Natural killer cell treated with Interleukin-12 subunit alpha and Interleukin-12 subunit beta and Interleukin-15 and Interleukin-18, amount 100 ng/mL, for 72 hours (primary cell): ENCODE measurements at places on chromosomes 1 and 21. TPM values are rescaled to one million over a fixed set of nuclear protein-coding genes. Genes with fewer than 3 reads are reported as not detected.
A peak's percentile ranks its signal among the peaks of the same experiment; 100 is the strongest.

Gene KRTAP12-2
- total RNA-seq = not detected

Gene NPHS2
- not detected for total RNA-seq

Gene OR2AK2
- not detected for total RNA-seq

Gene LAMC1
- 0.64 TPM for total RNA-seq

Gene MAN1C1
- 0.88 TPM for total RNA-seq

Gene ARID4B
- total RNA-seq = 74.2 TPM

Gene MIS18A
- 25.2 TPM for total RNA-seq

Gene PATJ
- total RNA-seq = 5.8 TPM

Gene GBP3
- 36.6 TPM for total RNA-seq

DNA sequence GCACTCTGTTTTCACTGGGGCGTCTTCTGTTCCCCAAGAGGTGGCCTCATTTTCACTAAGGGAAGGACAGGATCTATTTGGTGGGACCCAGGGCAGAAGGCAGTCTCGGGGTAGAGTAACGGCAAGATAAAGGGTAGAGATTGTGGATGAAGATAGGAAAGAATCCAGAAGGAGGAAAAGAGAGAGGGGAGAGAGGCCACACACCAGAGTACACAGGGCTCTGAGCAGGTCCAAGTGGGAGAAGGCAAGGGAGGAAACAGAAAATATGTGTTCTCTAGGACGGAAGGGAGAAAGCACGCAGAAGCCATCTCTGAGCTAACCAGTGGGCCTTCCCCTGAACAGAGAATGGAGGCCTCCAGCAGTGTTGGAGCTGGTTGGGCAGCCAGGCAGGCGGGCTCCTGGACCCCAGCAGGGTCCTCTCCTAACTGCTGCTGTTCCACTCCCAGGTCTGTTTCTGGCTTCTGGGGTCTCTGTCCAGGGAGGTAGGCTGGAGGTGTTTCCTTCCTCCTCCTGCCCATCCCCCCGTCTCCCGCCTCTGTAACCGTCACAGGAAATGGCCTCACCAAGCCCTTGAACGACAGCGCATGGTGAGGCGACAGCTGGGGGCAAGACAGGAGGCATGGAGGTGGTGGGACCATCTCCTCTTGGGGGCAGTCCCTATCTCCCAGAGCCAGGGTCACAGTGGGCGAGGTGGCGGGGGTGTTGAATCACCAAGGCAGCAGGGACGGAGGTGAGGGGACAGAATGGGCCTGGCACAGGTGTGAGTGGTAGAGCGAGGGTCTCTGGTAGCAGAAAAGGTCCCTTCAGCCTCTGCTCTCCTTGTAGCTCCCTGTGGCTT lies 649 bp downstream of the PTPN7 start:
- H3K4me1 ChIP-seq = peaks cover 60% of the 10 kb centered on the region
- peak; percentile 86 for DNase-seq
- H3K36me3 ChIP-seq = peaks cover 19% of the 10 kb centered on the region
- peak overlapping the region; percentile 98 for H3K27ac ChIP-seq

- DNase-seq = peak; percentile 78
- peaks cover 25% of the 10 kb centered on the region for H3K4me1 ChIP-seq
- peaks cover 19% of the 10 kb centered on the region for H3K27me3 ChIP-seq
- H3K36me3 ChIP-seq = no peaks in the 10 kb centered on the region
These were observed 92.1 kb downstream of the SYF2 start for GRCh38 chr1:25140073-25140797.

- H3K36me3 ChIP-seq = peaks cover 5% of the 10 kb centered on the region
- H3K4me3 ChIP-seq = peak overlapping the region; percentile 2
- H3K27me3 ChIP-seq = no peaks in the 10 kb centered on the region
- H3K4me1 ChIP-seq = peaks cover 16% of the 10 kb centered on the region
- no peak overlapping the region for H3K27ac ChIP-seq
- no peak for DNase-seq
These were observed 60.9 kb downstream of the LHX4 start for GRCh38 chr1:180291004-180291403.

- DNase-seq = no peak
- no peaks in the 10 kb centered on the region for H3K27me3 ChIP-seq
- H3K36me3 ChIP-seq = no peaks in the 10 kb centered on the region
- peak overlapping the region; percentile 42 for H3K27ac ChIP-seq
- no peak overlapping the region for H3K4me3 ChIP-seq
These were observed 42.9 kb downstream of the PEX14 start for GRCh38 chr1:10517677-10517982.

- no peaks in the 10 kb centered on the region for H3K27me3 ChIP-seq
- H3K4me1 ChIP-seq = peaks cover 17% of the 10 kb centered on the region
- no peak overlapping the region for H3K4me3 ChIP-seq
- DNase-seq = no peak
- peak overlapping the region; percentile 2 for H3K27ac ChIP-seq
- H3K36me3 ChIP-seq = no peaks in the 10 kb centered on the region
These were observed 19.8 kb downstream of the CTNNBIP1 start for GRCh38 chr1:9890224-9890731.

- no peaks in the 10 kb centered on the region for H3K4me1 ChIP-seq
- no peaks in the 10 kb centered on the region for H3K36me3 ChIP-seq
- no peak overlapping the region for H3K27ac ChIP-seq
- no peak for DNase-seq
- no peak overlapping the region for H3K4me3 ChIP-seq
These were observed 136.1 kb downstream of the RWDD3 start for GRCh38 chr1:95369985-95370690.

DNA sequence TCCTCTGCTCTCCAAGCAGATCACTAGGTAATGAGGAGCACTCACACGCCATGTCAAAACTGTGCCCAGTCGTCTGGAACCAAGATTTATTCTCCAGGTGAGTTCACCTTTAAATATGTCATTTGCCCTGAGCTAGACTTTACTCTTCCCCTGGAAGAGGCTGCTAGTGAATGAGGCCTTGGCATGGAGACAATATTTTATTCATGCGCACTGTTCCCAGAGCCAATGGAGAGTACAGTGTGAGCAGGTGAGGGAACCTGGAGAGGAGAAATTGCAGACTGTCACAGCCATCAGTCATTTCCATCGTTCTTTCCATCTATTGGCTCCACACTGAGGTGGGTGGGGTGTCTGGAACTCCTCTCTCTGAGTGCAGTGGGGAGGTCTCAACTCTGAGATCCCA lies 333.6 kb downstream of the KCNH1 start:
- peaks cover 10% of the 10 kb centered on the region for H3K27me3 ChIP-seq
- H3K36me3 ChIP-seq = no peaks in the 10 kb centered on the region
- no peak overlapping the region for H3K27ac ChIP-seq
- no peak overlapping the region for H3K4me3 ChIP-seq

- no peaks in the 10 kb centered on the region for H3K4me1 ChIP-seq
- H3K27me3 ChIP-seq = no peaks in the 10 kb centered on the region
- no peaks in the 10 kb centered on the region for H3K36me3 ChIP-seq
- no peak overlapping the region for H3K4me3 ChIP-seq
These were observed 95.7 kb upstream of the GCLM start for GRCh38 chr1:94004924-94005323.

DNA sequence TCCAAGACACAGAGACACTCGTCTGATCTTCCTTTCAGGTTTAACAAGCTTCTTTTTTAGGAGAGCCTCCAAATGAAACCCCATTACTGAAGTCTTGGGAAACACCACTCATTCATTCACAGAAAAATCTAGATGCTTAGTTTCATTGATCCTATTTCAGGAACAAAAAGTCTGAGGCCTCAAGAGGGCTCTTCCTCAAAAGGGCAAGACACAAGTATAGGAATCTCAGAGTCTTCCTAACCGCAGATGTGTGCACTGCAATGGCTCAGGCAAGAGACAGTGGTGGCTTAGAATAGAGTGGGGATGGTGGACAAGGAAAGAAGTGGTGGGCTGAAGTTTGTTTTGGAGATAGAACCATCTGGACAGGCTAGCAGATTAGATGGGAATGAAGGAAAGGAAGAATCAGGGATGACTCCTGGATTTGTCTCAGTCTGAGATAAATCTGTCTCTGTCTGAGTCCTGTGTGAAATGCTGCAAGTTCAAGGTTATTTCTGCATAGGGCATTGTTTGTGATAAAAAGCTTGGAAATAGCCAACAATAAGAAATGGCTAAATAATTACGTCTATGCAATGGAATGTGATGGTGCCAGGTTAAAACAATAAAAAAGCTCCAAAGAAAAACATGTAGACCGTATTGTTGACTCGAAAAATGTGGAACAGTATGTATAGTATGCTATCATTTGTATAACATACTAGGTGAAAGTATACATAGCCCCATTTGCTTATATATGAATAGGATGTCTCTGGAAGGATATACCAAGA lies 8.9 kb upstream of the CTSE start:
- no peak overlapping the region for H3K4me3 ChIP-seq
- no peaks in the 10 kb centered on the region for H3K36me3 ChIP-seq
- H3K27me3 ChIP-seq = peaks cover 43% of the 10 kb centered on the region
- no peak for DNase-seq

DNA sequence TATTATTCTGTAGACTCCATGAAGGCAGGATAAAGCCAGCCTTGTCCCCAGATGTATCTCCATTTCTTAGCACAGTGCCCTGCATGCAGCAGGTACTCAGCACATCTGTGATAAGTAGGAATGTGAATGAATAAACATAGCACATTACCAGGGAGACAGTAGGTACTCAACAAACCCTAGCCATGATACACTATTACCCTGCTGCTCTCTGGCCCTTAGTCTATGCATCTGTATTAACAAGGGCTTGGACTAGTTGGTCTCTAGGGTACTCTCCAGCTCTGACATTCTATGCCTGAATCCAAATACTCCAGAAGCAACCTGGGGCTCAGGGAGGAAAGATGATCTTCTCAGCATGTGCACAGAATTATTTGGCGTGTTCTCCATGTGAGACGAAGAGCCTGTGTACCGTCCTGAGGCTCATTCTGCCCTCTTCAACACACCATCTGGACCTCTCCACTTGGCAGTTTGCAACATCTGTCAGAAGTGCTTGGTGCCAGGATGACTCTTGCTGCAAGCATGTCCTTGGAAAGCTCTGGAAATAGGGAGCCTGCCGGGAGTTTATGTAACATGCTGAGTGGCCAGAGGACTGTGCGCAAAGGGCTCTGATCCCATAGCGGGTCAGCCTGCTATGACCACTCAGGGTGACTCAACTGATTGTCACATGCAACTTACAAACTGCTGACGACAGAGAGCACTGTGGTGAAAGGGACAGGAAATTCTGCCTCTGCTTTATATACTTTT lies 228.2 kb upstream of the USP24 start:
- H3K27me3 ChIP-seq = peaks cover 13% of the 10 kb centered on the region
- no peak for DNase-seq
- no peaks in the 10 kb centered on the region for H3K4me1 ChIP-seq

- peaks cover 21% of the 10 kb centered on the region for H3K27me3 ChIP-seq
- peaks cover 17% of the 10 kb centered on the region for H3K4me1 ChIP-seq
- no peak for DNase-seq
- no peak overlapping the region for H3K27ac ChIP-seq
- H3K4me3 ChIP-seq = peak overlapping the region; percentile 47
- H3K36me3 ChIP-seq = no peaks in the 10 kb centered on the region
These were observed 666 bp downstream of the CSF3R start for GRCh38 chr1:36481771-36482723.

DNA sequence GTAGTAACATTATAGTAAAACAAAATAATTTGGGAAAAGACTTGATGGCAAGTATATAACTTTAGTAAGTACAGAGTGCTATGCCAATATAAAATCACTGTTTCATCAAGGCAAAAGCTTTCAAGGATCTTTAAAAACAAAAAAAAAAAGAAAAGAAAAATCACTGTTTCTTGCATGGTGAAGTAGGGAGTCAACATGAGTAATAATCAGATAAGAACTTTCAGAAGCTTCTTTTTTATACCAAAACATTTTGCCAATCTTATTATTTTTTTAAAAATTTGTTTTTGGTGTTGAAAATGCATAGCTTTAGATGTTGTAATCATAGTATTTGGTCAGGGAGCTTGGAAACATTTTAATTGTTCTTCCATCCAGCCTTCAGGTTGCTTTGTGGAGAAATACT lies 37.2 kb downstream of the CAMSAP2 start:
- H3K4me3 ChIP-seq = no peak overlapping the region
- peaks cover 4% of the 10 kb centered on the region for H3K4me1 ChIP-seq
- H3K36me3 ChIP-seq = no peaks in the 10 kb centered on the region

DNA sequence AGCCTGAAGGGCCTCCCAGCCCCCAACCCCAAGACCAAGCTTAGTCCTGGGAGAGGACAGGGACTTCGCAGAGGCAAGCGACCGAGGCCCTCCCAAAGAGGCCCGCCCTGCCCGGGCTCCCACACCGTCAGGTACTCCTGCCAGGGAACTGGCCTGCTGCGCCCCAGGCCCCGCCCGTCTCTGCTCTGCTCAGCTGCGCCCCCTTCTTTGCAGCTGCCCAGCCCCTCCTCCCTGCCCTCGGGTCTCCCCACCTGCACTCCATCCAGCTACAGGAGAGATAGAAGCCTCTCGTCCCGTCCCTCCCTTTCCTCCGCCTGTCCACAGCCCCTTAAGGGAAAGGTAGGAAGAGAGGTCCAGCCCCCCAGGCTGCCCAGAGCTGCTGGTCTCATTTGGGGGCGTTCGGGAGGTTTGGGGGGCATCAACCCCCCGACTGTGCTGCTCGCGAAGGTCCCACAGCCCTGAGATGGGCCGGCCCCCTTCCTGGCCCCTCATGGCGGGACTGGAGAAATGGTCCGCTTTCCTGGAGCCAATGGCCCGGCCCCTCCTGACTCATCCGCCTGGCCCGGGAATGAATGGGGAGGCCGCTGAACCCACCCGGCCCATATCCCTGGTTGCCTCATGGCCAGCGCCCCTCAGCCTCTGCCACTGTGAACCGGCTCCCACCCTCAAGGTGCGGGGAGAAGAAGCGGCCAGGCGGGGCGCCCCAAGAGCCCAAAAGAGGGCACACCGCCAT lies 21.9 kb upstream of the ARF1 start:
- peak overlapping the region; percentile 33 for H3K4me3 ChIP-seq
- no peak overlapping the region for H3K27ac ChIP-seq
- peaks cover 27% of the 10 kb centered on the region for H3K27me3 ChIP-seq
- H3K36me3 ChIP-seq = no peaks in the 10 kb centered on the region
- H3K4me1 ChIP-seq = peaks cover 5% of the 10 kb centered on the region

GRCh38 chr1:211580303-211580687 lies 1.3 kb upstream of the SLC30A1 start:
- peak overlapping the region; percentile 54 for H3K27ac ChIP-seq
- peaks cover 33% of the 10 kb centered on the region for H3K4me1 ChIP-seq
- no peak for DNase-seq
- H3K36me3 ChIP-seq = peaks cover 4% of the 10 kb centered on the region

DNA sequence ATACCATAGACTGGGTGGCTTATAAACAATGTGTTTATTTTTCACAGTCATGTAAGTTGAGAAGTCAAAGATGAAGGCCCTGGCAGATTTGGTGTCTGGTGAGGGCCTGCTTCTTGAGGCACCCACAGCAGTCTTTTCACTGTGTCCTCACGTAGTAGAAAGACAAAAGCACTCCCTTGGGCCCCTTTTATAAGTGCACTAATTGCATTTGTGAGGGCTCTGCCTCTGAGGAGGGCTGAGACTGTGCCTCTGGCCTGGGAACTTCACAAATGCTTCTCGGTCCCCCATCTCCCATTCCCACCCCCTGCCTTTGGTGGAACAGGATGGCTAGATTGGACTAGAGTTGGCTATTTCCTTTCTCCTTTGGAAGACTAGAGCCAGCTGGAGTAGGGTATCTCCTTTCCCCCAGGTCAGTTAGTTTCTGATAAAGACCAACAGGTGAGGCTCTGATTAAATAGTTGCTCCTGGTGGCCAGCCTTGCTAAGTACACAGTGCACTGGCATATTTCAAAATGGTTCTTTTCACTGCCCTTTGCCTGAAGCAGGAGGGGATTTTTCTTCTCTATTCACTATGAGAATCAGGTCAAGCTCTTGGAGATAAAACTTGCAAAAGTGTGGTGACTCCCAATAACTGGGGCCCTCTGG lies 82.9 kb downstream of the PLPPR4 start:
- H3K4me1 ChIP-seq = no peaks in the 10 kb centered on the region
- H3K4me3 ChIP-seq = no peak overlapping the region
- DNase-seq = no peak
- peaks cover 5% of the 10 kb centered on the region for H3K36me3 ChIP-seq
- no peaks in the 10 kb centered on the region for H3K27me3 ChIP-seq
- no peak overlapping the region for H3K27ac ChIP-seq

- no peak overlapping the region for H3K4me3 ChIP-seq
- H3K4me1 ChIP-seq = peaks cover 9% of the 10 kb centered on the region
- DNase-seq = no peak
- H3K36me3 ChIP-seq = peaks cover 15% of the 10 kb centered on the region
- H3K27ac ChIP-seq = no peak overlapping the region
These were observed 30.3 kb downstream of the KIFAP3 start for GRCh38 chr1:170044187-170044586.
